Liver (tissue), 10 donors: ENCODE measurements at places on chromosomes 3 and 15. TPM values are rescaled to one million over a fixed set of nuclear protein-coding genes. Genes with fewer than 3 reads are reported as not detected.

DNA sequence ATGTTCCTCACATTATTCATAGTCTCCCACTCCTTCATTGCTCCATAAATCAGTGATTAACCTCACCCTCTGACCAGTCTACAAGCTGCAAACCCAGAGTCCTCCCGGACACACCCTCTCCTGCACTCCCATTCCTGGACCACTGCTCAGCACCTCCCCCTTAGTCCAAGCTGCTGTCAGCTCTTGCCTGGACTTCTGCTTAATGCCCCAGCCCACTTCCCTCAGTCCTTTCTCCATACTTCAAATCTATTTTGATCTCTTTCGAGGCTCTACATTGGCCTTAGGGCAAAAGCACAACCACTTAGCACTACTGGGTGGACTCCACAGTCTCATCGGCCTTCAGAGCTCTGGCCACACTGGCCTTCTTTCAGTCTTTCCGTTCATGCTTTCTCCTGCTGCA lies 79.4 kb upstream of the FAM98B start:
- H3K27me3 ChIP-seq = no peaks in the 10 kb centered on the region
- no peak for DNase-seq
- H3K27ac ChIP-seq = no peak overlapping the region
- H3K36me3 ChIP-seq = no peaks in the 10 kb centered on the region

- no peaks in the 10 kb centered on the region for H3K4me1 ChIP-seq
- no peaks in the 10 kb centered on the region for H3K27me3 ChIP-seq
- H3K27ac ChIP-seq = no peak overlapping the region
- no peak overlapping the region for H3K4me3 ChIP-seq
- no peak for DNase-seq
Observed at GRCh38 chr3:1696669-1697275, 401.9 kb upstream of the CNTN4 start.

The CYP11A1 gene
- 2.3 TPM for total RNA-seq

- no peak for DNase-seq
- no peaks in the 10 kb centered on the region for H3K4me1 ChIP-seq
- H3K27ac ChIP-seq = no peak overlapping the region
- no peak overlapping the region for H3K4me3 ChIP-seq
Observed at GRCh38 chr15:61266921-61267320, 37.8 kb upstream of the RORA start.

GRCh38 chr15:89665449-89666181 lies 10.3 kb upstream of the KIF7 start:
- DNase-seq = peak; percentile 40
- no peaks in the 10 kb centered on the region for H3K27me3 ChIP-seq
- peak overlapping the region; percentile 44 for H3K4me3 ChIP-seq
- H3K27ac ChIP-seq = peak overlapping the region; percentile 35
- peaks cover 9% of the 10 kb centered on the region for H3K36me3 ChIP-seq
- no peaks in the 10 kb centered on the region for H3K4me1 ChIP-seq

DNA sequence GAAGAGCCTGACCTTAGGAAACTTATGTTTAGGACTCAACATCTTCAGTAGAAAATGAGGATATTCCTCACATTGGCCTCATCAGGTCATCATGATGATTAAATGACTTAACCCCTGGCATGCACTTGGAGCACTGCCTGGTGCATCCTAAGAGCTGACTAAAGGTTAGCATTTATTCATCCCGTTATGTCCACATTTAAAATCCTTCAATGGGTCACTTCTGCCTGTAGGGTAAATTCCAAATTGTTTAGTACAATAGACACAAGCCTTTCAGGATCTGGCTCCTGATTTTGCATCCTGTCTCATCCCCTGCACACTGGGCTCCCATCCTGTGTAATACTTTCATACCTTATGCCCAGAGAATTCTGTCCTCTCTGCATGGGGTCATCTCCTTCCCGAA lies 195.2 kb upstream of the MCTP2 start:
- no peak for DNase-seq
- H3K27ac ChIP-seq = no peak overlapping the region
- H3K27me3 ChIP-seq = peaks cover 2% of the 10 kb centered on the region
- no peaks in the 10 kb centered on the region for H3K4me1 ChIP-seq

GRCh38 chr3:15646851-15647511 lies 45.4 kb downstream of the BTD start:
- DNase-seq = no peak
- peaks cover 4% of the 10 kb centered on the region for H3K36me3 ChIP-seq
- H3K27ac ChIP-seq = no peak overlapping the region

DNA sequence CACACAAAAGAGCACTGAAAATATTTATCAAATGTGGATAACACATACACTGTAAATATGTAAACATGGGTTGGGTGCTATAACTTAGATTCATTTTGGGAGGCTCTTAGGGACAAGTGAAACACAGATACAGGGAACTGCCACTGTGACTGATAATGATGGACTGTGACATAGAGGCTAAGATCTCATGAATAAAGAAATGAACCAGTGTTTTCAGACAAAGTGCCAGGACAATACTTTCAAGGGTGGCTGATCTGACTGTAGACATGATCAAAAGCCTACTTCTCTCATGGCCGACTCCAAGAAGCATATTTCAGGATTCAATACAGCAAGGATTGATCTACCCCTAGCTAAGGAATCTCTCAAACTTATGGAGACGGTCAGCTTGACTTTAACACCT lies 353.8 kb downstream of the FGF12 start:
- H3K27me3 ChIP-seq = no peaks in the 10 kb centered on the region
- H3K36me3 ChIP-seq = no peaks in the 10 kb centered on the region
- no peak overlapping the region for H3K4me3 ChIP-seq
- no peak for DNase-seq
- no peaks in the 10 kb centered on the region for H3K4me1 ChIP-seq

The IGDCC3 gene
- total RNA-seq = not detected

- no peaks in the 10 kb centered on the region for H3K27me3 ChIP-seq
- H3K27ac ChIP-seq = no peak overlapping the region
- H3K4me1 ChIP-seq = peaks cover 30% of the 10 kb centered on the region
Observed at GRCh38 chr15:96180087-96180748, 150.3 kb upstream of the NR2F2 start.

GRCh38 chr15:89359471-89360293 lies 25.1 kb upstream of the POLG start:
- DNase-seq = no peak
- no peak overlapping the region for H3K27ac ChIP-seq
- peaks cover 22% of the 10 kb centered on the region for H3K4me1 ChIP-seq
- H3K27me3 ChIP-seq = no peaks in the 10 kb centered on the region
- H3K4me3 ChIP-seq = no peak overlapping the region
- no peaks in the 10 kb centered on the region for H3K36me3 ChIP-seq

- H3K4me1 ChIP-seq = no peaks in the 10 kb centered on the region
- H3K36me3 ChIP-seq = no peaks in the 10 kb centered on the region
- no peak for DNase-seq
- no peak overlapping the region for H3K4me3 ChIP-seq
Observed at GRCh38 chr15:72173864-72174550, 23.6 kb downstream of the GRAMD2A start.

DNA sequence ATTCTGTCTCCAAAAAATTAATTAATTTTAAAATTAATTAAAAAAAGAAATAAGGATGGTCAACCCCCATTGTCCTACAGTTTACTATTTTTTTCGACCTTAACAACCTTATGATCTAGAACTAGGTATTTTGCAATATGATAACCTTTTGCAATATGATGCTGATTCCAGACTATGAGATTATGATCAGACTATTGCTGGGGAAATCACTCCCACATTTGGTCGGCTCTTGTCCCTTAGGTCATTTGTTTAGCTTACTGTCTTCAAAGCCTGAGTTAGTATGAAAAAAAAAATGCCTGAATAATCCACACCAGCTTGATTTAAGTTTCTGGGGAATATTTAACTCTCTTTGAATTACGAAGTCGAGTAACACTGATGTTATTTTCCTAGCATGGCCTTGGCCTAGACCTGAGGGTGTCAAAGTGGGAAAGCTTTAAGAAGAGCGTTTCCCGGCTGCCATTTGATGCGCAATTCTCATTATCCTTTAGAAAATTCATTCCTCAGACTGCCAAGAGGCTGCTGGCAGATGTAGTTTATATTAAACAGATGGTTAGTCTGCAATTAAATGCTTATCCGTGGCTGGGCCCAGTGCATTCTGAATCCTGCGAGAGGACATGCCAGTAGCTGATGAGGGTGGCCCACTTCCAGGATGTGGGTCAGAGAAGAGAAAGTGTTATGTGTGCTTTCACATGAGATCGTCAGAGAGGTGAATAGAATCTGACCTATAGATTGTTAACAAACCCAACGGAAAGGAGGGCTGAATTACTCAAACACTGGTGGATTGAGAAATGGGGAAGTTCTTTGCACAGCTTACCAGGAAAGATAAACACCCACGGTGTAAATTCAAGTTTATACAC lies 496.0 kb upstream of the THBS1 start:
- no peaks in the 10 kb centered on the region for H3K27me3 ChIP-seq
- no peaks in the 10 kb centered on the region for H3K4me1 ChIP-seq
- H3K36me3 ChIP-seq = no peaks in the 10 kb centered on the region
- H3K4me3 ChIP-seq = no peak overlapping the region
- no peak overlapping the region for H3K27ac ChIP-seq
- no peak for DNase-seq

DNA sequence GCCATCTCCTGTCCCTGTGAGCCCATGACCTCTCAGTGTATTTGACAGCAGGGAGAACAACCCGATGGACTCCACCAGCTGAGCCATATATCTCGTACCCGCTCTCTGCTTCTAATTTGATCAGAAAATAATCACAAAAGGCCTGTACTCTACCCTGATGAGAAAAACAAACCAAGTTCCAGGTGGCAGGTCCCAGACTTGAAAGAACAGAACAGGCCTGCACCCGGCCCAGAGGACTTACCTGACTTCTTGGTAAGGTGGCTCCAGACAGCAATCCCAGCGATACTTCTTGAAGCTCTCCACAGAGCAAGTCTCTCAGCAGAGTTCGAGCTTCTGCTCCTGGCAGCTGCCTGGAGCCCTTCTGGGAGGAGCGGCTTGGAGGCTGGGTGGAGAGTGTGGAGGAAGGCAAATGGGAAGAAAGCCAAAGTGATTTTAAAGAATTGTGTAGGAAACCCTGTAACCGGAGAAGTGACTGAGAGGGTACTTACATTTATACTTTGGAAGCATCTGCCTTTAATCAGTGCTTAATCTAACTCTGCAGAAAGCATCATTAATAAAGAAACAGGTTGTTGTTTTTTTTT lies 91.6 kb downstream of the SCN11A start:
- no peaks in the 10 kb centered on the region for H3K4me1 ChIP-seq
- no peaks in the 10 kb centered on the region for H3K36me3 ChIP-seq
- H3K4me3 ChIP-seq = no peak overlapping the region
- H3K27me3 ChIP-seq = no peaks in the 10 kb centered on the region

DNA sequence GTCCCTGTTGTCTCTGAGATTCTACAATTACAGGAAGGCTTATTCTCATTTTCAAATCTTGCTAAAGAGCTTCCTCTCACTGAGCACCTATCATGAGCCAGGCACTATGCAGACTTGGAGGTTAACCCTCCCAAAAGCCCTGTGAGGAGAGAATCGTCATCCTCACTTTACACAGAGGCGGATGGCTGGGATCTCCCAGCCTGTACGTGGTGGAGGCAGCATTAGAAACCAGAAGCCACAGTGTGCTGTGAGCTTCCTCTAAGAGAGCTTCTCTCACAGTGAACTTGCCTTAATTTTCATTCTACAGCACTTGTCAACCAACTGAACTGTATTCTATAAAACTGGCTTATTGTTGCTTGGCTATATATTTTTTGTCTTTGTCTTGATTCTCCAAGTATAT lies 6.1 kb upstream of the DGKG start:
- DNase-seq = no peak
- no peaks in the 10 kb centered on the region for H3K27me3 ChIP-seq
- H3K36me3 ChIP-seq = no peaks in the 10 kb centered on the region
- H3K4me1 ChIP-seq = no peaks in the 10 kb centered on the region
- H3K4me3 ChIP-seq = no peak overlapping the region

The EIF4E3 gene
- total RNA-seq = 3.7 TPM

- no peak overlapping the region for H3K27ac ChIP-seq
- no peaks in the 10 kb centered on the region for H3K27me3 ChIP-seq
- H3K4me1 ChIP-seq = no peaks in the 10 kb centered on the region
- no peaks in the 10 kb centered on the region for H3K36me3 ChIP-seq
- DNase-seq = no peak
Observed at GRCh38 chr3:185831195-185831594, 6.4 kb upstream of the IGF2BP2 start.

The MUC20 gene
- total RNA-seq = 9.7 TPM

DNA sequence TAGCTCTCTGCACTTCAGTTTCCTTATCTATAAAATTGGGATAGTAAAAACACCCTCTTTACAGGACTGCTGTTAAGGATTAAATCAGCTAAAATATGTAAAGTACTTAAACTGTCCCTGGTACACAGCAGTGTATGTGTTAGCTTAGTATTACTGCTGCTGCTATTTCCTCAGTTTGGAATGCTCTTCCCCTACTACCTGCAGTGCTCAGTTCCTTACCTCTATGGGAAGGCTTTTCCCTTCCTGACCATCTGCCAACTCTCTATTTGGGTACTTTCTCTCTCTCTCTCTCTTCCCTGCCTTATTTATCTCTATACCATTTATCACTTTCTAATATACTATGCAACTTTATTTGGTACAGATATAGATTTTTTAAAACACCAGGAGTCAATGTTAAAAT lies 26.5 kb downstream of the KPNA4 start:
- H3K4me1 ChIP-seq = peaks cover 3% of the 10 kb centered on the region
- H3K27ac ChIP-seq = no peak overlapping the region
- no peaks in the 10 kb centered on the region for H3K27me3 ChIP-seq
- H3K4me3 ChIP-seq = no peak overlapping the region
- no peak for DNase-seq
- peaks cover 8% of the 10 kb centered on the region for H3K36me3 ChIP-seq

- H3K4me3 ChIP-seq = peak overlapping the region; percentile 83
- H3K4me1 ChIP-seq = peaks cover 3% of the 10 kb centered on the region
- peak overlapping the region; percentile 95 for H3K27ac ChIP-seq
- H3K27me3 ChIP-seq = no peaks in the 10 kb centered on the region
Observed at GRCh38 chr3:169965562-169966427, 812 bp upstream of the SEC62 start.

GRCh38 chr15:77804210-77804609 lies 171.5 kb upstream of the LINGO1 start:
- DNase-seq = no peak
- H3K27me3 ChIP-seq = no peaks in the 10 kb centered on the region
- no peaks in the 10 kb centered on the region for H3K36me3 ChIP-seq
- no peak overlapping the region for H3K4me3 ChIP-seq
- H3K27ac ChIP-seq = no peak overlapping the region

DNA sequence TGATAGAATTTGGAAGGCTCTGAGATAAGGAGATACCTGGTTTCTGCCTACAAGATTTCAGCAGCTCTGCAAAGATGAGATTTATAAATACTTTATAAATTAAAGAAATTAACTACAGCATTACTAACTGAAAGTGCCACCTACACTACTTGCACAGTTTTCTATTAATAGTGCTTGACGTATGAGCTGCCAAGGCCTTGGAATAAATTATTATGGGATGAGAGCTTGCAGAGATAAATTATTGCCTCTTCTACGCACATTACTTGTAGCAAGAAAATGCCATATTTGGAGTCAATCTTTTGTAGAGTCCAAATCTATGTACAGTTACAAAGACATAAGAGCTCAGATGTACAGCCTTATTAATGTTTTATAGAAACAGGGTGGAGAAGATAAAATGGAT lies 89.1 kb downstream of the BCHE start:
- H3K4me3 ChIP-seq = no peak overlapping the region
- no peak for DNase-seq
- H3K4me1 ChIP-seq = no peaks in the 10 kb centered on the region
- H3K27me3 ChIP-seq = no peaks in the 10 kb centered on the region
- H3K36me3 ChIP-seq = no peaks in the 10 kb centered on the region
- H3K27ac ChIP-seq = no peak overlapping the region
